Body of pancreas (tissue), 4 donors: ENCODE measurements at places on chromosomes 16 and 17.

GRCh38 chr17:14318109-14318917, 17.4 kb downstream of the HS3ST3B1 start:
- no peak for DNase-seq

DNA sequence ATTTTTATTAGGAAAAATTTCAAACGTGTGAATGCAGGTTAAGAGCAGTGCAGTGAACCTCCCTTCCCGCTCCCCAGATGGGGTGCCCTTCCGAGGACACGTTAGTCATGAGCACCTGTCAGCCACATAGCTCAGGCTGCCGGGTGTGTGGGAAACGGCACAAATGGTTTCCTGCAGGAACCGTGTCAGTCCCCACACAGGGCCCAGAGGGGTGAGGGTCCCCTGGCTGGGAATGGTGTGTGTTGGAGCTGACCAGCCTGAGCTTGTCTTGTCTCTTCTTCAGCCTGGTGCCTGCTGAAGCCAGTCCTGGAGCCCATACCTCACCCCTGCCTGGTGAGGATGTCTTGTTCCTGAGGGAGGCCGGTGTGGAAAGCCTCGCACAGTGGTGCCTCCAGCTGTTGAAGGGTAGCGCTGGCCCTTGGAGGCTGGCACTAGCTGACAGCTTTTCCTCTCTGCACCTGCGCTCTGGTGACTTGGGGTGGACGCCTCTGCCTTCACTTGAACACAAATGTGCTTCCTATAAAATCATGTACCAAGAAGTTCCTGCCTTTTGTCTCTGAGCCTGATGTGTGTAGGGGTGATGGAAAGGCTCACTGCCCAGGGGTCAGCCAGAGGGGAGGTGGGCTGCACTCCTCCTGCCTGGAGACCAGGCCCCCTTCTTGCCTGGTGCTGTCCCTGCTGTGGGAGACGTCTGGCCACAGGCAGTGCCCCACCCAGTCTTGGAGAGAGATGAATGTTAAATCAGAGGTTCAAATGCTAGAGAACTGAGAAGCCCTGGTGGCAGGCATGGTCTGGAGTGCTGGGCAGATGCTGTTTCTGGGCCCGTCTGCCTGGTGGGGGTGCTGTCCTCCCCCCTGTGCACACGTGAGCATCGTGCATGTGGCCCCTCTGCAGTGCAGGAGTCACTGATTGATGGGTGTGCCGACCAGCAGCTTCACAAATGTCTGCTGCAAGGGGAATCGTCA, 102.6 kb upstream of the ZNF750 start:
- peak; percentile 4 for DNase-seq

- DNase-seq, result no peak
Measured at GRCh38 chr17:38575781-38576180, 30.0 kb downstream of the SRCIN1 start.

- DNase-seq, result no peak
Measured at GRCh38 chr16:85465328-85466303, 147.5 kb upstream of the GSE1 start.

GRCh38 chr17:40341808-40342503, 22.6 kb downstream of the GJD3 start:
- peak; percentile 76 for DNase-seq

GRCh38 chr17:77188084-77189066, 47.6 kb downstream of the SEC14L1 start:
- no peak for DNase-seq

DNA sequence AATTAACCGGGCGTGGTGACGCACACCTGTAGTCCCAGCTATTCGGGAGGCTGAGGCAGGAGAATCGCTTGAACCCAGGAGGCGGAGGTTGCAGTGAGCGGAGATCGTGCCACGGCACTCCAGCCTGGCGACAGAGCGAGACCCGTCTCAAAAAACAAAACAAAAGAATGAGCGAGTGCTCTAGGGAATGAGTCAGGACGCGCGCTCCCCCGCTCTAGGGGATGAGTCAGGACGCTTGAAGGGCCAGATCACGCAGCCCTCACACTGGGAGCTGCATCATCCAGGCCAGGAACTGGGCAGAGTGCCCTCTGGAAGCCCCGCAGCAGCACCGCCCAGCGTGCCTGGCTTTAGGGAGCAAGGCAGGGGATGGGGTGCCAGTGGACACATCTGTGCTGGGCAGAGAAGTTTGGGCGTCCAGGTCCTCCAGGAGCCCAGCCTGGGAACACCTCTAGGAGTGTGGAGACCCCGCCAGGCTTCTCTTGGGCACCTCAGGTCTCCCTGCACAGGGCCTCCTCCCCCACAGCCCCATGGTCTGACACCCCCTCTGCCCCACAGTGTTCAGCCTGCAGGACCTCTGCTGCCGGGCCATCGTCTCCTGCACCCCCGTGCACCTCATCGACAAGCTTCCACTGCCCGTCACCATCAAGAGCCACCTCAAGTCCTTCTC, 3.9 kb upstream of the WFIKKN1 start:
- DNase-seq, result no peak

- peak; percentile 96 for DNase-seq
Measured at GRCh38 chr17:40071313-40072039, 8.7 kb downstream of the THRA start.

DNA sequence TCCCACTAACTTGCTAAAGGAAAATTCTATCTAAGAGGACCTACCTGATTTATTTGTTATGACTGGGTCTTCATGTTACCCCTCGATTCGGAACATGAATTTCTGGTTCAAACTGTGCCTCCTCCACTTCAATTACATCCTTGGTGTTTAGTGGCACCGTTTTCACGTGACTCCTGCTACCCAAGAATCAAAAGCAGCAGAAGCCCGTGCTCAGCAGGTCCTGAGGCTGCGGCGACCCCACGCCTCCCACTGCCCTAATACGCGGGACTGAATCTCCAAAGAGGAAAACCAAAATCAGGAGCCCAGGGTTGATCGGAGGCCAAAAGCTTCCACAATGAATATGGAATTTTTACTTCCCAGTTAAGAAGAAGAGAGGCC, 94.0 kb upstream of the METRNL start:
- no peak for DNase-seq

GRCh38 chr17:75736173-75736835, 15.0 kb downstream of the ITGB4 start:
- no peak for DNase-seq

DNA sequence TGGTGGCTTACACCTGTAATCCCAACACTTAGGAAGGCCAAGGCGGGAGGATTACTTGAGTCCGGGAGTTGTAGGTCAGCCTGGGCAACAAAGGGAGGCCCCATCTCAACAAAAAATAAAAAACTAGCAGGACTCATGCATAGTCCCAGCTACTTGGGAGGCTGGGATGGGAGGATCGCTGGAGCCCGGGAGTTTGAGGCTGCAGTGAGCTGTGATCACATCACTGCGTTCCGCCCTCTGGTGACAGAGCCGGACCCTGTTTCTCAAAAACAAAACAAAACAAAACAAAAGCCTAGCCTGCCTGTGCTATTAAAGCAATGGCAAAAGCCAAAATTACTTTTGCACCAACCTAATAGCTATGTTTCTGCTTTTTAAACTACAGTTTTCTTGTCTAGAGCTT, 1.5 kb downstream of the FCSK start:
- no peak for DNase-seq
